ENCODE measurements at places on chromosomes 11 and 22. TPM values are rescaled to one million over a fixed set of nuclear protein-coding genes. Genes with fewer than 3 reads are reported as not detected.

Gene NAGA
- 12.4 TPM for total RNA-seq

Gene HEPACAM
- total RNA-seq, result 0.15 TPM

Gene PRR33
- not detected for total RNA-seq

Gene EHF
- total RNA-seq, result 0.68 TPM

Gene DEFB131B
- total RNA-seq, result not detected

Gene MAPK8IP2
- total RNA-seq, result 0.04 TPM

Gene CBLIF
- not detected for total RNA-seq

Gene TSPAN18
- total RNA-seq, result not detected

Gene MS4A15
- not detected for total RNA-seq

Gene HMGXB4
- 18.1 TPM for total RNA-seq

Gene GLYATL1
- 0.16 TPM for total RNA-seq

Gene CNGA4
- not detected for total RNA-seq

Gene SCUBE1
- not detected for total RNA-seq

Gene LIPT2
- total RNA-seq, result 7.7 TPM

Gene CHST1
- 12.5 TPM for total RNA-seq

Gene PRDM10
- total RNA-seq, result 6.5 TPM

Gene NNMT
- total RNA-seq, result 300 TPM

Gene RNF215
- total RNA-seq, result 18.2 TPM

Gene XKR3
- total RNA-seq, result not detected

Gene KRTAP5-2
- total RNA-seq, result not detected
